PC-3 (cell line): ENCODE measurements at places on chromosomes 7 and 10. TPM values are rescaled to one million over a fixed set of nuclear protein-coding genes. Genes with fewer than 3 reads are reported as not detected.

DNA sequence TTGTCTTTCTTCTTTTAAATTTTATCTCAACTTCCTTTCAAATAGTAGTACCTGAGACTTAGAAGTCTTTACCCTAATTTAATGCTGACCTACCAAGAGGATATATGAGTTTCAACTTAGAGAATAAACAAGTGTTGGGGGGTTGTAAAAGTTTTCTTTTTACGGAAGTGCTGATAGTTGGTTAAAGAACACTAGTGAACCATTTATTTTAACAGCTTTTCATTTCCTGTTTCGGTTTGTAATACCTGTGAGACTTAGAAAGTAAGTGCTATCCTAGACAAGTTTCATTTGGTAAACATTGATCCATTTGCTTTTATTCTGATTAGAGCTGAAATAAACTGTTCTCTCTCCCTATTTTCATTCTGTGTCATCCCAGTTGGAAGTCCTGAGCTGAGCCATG lies 683.1 kb upstream of the SORCS1 start:
- H3K4me3 ChIP-seq = no peak overlapping the region; the same call in 1 of the 2 replicates
- peaks cover 6% of the 10 kb centered on the region; the same call in 1 of the 2 replicates for H3K4me1 ChIP-seq
- H3K36me3 ChIP-seq = no peaks in the 10 kb centered on the region
- DNase-seq = no peak

DNA sequence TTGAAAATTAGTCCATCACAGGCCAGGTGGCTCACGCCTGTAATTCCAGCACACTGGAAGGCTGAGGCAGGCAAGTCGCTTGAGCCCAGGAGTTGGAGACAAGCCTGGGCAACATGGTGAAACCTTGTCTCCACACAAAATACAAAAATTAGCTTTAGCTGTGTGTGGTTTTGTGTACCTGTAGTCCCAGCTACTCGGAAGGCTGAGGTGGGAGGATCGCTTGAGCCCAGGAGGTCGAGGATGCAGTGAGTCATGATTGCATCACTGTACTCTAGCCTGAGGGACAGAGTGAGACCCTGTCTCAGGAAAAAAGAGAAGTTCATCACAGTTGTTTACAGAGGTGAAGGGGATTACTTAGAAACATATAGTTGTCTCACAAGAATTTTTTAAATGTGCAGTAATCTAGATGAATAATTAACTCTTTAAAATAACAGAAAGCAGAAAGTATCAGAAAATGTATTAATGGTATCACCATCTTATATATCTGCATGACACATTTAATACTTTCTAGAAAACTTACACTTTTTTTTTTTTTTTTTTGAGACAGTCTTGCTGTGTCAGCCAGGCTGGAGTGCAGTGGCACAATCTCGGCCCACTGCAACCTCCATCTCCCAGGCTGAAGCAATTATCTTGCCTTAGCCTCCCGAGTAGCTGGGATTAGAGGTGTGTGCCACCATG lies 8.9 kb downstream of the LCOR start:
- no peaks in the 10 kb centered on the region for H3K36me3 ChIP-seq
- H3K4me1 ChIP-seq = peaks cover 39% of the 10 kb centered on the region
- peak; percentile 82 for DNase-seq
- H3K27me3 ChIP-seq = no peaks in the 10 kb centered on the region
- H3K27ac ChIP-seq = peak overlapping the region; percentile 51

DNA sequence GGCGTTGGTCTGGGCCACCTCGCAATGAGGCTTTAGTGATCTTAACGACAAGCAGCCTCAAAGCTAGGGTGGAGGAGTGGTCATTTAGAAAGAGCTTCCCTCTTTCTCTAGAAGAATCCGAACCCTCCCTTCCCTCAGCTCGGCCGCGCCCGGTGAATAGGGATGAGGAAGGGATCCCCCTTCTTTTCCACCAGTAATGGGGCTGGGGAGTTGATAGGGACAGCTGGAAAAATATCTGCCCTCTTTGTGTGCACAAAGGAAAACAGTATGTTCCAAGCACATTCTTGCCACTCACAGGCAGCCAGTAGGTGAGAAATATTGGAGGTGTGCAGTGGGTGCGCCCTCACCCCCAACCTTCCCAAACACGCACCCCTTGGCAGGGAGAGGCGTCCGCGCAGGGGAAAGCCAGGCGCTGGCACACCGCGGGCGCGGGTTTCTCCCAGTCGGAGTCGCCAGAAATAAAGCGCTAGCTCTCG lies 6.5 kb downstream of the DLX5 start:
- peaks cover 6% of the 10 kb centered on the region; the same call in 1 of the 2 replicates for H3K4me1 ChIP-seq
- no peaks in the 10 kb centered on the region for H3K36me3 ChIP-seq
- no peak overlapping the region for H3K4me3 ChIP-seq

DNA sequence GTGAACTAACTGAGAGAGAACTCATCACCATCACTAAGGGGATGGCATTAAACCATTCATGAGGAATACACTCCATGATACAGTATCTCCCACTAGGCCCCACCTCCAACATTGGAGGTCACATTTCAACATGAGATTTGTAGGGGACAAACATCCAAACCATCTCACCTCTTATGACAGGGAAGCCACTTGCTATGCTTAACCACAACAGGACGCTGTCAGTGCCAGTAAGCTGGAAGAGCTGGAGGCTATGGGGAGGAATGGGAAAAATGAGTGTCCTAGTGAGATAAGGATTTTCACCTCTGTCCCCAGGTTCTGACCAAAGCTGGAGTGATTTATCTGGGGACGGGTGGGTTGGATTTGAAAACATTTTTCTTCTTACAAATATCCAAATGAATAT lies 17.6 kb downstream of the PLCE1 start:
- peaks cover 14% of the 10 kb centered on the region for H3K36me3 ChIP-seq
- peak; percentile 42 for DNase-seq
- H3K4me1 ChIP-seq = peaks cover 64% of the 10 kb centered on the region
- H3K27ac ChIP-seq = peak overlapping the region; percentile 37
- no peaks in the 10 kb centered on the region for H3K27me3 ChIP-seq

DNA sequence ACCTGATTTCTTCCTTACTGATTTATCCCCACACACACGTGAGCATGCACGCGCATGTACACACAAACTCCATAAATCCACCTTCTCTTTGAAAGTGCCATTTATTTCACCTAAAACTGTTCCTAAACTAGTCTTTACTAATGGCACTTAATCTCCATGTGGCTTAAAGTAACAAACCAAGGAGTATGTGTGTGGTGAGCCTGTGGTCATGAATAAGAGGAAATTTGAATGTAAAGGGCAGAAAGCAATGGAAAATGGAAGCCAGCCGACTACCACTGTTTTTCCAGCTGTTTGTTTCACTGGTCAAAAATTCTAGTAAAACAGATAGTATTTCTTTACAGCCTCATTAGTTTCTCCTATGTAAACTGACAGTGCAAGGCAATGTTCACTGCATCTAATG lies 23.8 kb downstream of the SEMA3C start:
- DNase-seq = no peak
- peaks cover 24% of the 10 kb centered on the region for H3K4me1 ChIP-seq
- no peak overlapping the region for H3K27ac ChIP-seq
- H3K27me3 ChIP-seq = no peaks in the 10 kb centered on the region
- no peaks in the 10 kb centered on the region for H3K36me3 ChIP-seq
- H3K4me3 ChIP-seq = no peak overlapping the region

DNA sequence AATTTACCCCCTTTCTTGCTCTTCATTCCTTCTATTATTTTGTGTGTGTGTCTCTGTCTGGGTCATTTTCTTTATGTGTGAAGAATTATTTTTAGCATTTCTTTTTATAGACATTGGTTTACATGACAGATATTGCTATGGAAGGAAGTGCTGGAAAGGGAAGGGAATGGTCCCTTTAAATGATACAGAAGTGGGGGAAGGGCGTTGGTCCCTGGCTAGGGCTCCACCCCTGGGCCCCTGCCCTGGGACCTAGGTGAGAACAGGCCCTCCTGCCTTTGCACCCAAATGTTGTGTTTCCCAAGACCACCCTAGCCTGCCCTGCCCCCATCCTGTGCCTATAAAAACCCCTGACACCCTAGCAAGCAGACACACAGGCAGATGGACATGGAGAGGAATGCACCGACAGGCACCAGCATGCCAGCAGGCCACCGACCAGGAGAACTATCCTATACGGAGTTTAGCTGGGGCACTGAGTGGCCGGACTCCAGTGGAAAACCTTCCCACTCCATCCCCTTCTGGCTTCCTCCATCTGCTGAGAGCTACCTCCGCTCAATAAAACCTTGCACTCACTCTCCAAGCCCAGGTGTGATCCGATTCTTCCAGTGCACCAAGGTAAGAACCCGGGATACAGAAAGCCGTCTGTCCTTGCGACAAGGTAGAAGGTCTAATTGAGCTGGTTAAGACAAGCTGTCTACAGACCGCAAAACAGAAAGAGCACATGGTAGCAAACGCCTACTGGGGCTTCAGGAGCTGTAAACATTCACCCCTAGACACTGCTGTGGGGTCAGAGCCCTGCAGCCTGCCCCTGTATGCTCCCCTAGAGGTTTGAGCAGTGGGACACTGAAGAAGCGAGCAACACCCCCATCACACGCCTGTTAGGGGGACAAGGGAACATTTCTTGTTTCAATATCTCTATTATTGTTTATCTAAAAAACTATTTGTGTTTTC lies 515.7 kb downstream of the SORCS1 start:
- no peak overlapping the region for H3K27ac ChIP-seq
- H3K27me3 ChIP-seq = no peaks in the 10 kb centered on the region
- no peaks in the 10 kb centered on the region for H3K36me3 ChIP-seq
- no peak for DNase-seq
- peaks cover 18% of the 10 kb centered on the region; the same call in 1 of the 2 replicates for H3K4me1 ChIP-seq

GRCh38 chr10:16909271-16909767 lies 92.1 kb upstream of the RSU1 start:
- H3K27ac ChIP-seq = no peak overlapping the region
- no peak for DNase-seq
- no peak overlapping the region for H3K4me3 ChIP-seq
- no peaks in the 10 kb centered on the region for H3K36me3 ChIP-seq
- no peaks in the 10 kb centered on the region; the same call in 1 of the 2 replicates for H3K4me1 ChIP-seq
- no peaks in the 10 kb centered on the region for H3K27me3 ChIP-seq

DNA sequence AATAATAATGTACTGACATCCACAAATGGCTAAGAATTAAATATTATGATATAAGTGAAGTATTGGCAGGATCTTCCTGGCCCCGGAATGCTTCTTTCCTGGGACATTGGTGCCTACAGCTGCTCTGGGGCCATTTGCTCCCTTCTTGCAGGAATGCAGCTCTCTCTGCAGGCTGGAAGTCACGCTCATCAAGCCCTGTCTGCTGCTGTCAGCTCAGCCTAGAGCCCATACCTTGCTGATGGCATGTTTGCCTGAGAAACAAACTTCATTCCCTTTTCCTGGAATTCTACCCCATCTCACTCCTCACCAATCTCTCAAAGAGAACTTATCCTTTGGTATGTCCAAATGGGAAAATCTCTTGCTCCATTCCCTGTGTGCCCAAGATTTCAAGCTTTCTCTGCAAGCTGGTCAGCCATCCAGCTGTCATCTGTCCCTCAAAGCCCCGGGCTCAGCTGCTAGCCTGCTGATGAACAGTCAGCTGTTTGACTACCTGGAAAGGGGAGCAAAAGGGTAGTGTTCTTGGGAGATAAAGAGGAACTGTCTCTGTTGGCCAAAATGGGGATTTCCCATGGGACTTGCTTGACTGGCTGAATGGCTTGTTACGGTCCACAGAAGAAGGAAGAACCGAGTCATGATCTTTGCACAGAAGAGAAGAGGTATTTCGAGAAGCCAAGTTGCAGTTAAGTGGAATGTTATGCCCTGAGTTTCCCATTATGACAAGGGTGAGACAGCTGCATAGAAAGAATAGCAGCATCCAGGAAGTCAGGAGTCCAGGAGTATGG lies 12.0 kb upstream of the RASSF4 start:
- H3K36me3 ChIP-seq = no peaks in the 10 kb centered on the region
- no peak overlapping the region for H3K4me3 ChIP-seq
- H3K27me3 ChIP-seq = no peaks in the 10 kb centered on the region

- no peak overlapping the region for H3K4me3 ChIP-seq
- no peaks in the 10 kb centered on the region for H3K36me3 ChIP-seq
- H3K27ac ChIP-seq = no peak overlapping the region
- H3K27me3 ChIP-seq = no peaks in the 10 kb centered on the region
- DNase-seq = no peak
- H3K4me1 ChIP-seq = peaks cover 5% of the 10 kb centered on the region; the same call in 1 of the 2 replicates
Measured at GRCh38 chr7:41476460-41476803, 226.5 kb downstream of the INHBA start.

GRCh38 chr10:132296666-132297443 lies 10.9 kb downstream of the STK32C start:
- H3K4me1 ChIP-seq = no peaks in the 10 kb centered on the region
- H3K4me3 ChIP-seq = no peak overlapping the region
- no peaks in the 10 kb centered on the region for H3K36me3 ChIP-seq
- H3K27ac ChIP-seq = no peak overlapping the region
- H3K27me3 ChIP-seq = no peaks in the 10 kb centered on the region
- no peak for DNase-seq

GRCh38 chr7:137381045-137381444 lies 37.5 kb upstream of the PTN start:
- no peaks in the 10 kb centered on the region for H3K36me3 ChIP-seq
- H3K27me3 ChIP-seq = peaks cover 41% of the 10 kb centered on the region; the same call in 1 of the 2 replicates
- H3K4me1 ChIP-seq = no peaks in the 10 kb centered on the region
- no peak overlapping the region for H3K4me3 ChIP-seq
- H3K27ac ChIP-seq = no peak overlapping the region

DNA sequence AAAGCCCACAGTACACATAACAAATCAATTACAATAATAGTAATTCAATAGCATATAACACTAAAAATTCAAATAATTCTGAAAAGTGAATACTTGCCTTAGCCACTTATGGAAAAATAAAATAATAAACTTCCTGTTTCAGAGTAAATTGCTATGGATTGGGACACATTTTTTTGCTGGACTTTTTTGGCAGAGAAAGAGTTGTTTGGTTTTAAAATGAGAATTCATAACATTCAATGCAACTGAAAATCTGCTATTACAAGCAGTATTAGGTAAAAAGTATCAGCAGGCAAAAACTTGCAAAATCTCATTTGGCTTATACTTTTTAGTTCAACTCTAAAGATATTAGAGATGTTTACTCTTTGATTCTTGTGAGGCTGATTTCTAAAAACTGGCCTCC lies 141.7 kb downstream of the NRCAM start:
- H3K36me3 ChIP-seq = no peaks in the 10 kb centered on the region
- H3K4me3 ChIP-seq = no peak overlapping the region
- H3K4me1 ChIP-seq = no peaks in the 10 kb centered on the region
- no peak overlapping the region for H3K27ac ChIP-seq
- DNase-seq = no peak

GRCh38 chr10:36880898-36881297 lies 244.5 kb upstream of the ANKRD30A start:
- H3K27ac ChIP-seq = no peak overlapping the region
- H3K36me3 ChIP-seq = no peaks in the 10 kb centered on the region
- H3K4me1 ChIP-seq = no peaks in the 10 kb centered on the region
- H3K4me3 ChIP-seq = no peak overlapping the region
- H3K27me3 ChIP-seq = 0 out of 2 replicates have a peak, but pooled peaks cover 3% of the 10 kb centered on the region

The MMD2 gene
- not detected in 2 replicates for total RNA-seq

The CDH23 gene
- not detected in 2 replicates for total RNA-seq

The SHH gene
- 0.11 and 0.12 TPM in 2 replicates for total RNA-seq

The ANKRD30A gene
- 0.12 and 0.15 TPM in 2 replicates for total RNA-seq

The FEZF1 gene
- total RNA-seq = not detected in 2 replicates

The ASAH2B gene
- 19.6 and 21.8 TPM in 2 replicates for total RNA-seq

The MTURN gene
- total RNA-seq = 5.4 and 6.3 TPM in 2 replicates

The SPDYE9 gene
- total RNA-seq = not detected in 2 replicates

The GDF2 gene
- not detected in 2 replicates for total RNA-seq

The PIP gene
- not detected in 2 replicates for total RNA-seq
